AML-193 (cell line): ENCODE measurements at places on chromosomes 7 and 10.
A peak's percentile ranks its signal among the peaks of the same experiment; 100 is the strongest.

GRCh38 chr10:79445977-79446757 is 743 bp upstream of the ZCCHC24 start:
- DNase-seq = peak; percentile 16

DNA sequence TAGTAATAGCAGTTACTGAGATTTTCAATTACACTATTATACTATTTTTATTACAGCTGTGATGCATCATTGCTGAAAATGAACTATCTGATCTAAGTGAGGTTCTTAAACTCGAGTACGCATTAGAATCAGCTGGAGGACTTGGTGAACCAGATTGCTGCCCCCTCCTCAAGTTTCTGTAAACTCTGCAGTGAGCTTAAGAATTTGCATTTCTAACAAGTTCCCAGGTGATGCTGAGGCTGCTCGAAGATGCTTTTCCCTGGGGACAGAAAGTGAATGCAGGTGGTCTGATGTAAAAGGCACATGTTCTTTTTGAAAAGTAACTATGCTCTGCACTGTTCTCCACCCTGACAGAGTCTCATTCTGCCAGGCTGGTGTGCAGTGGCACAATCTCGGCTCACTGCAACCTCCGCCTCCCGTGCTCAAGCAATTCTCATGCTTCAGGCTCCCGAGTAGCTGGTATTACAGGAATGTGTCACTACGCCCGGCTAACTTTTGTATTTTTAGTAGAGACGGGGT is 12.5 kb downstream of the RNF133 start:
- DNase-seq = no peak

- no peak for DNase-seq
Measured at GRCh38 chr7:25680636-25681035, 452.4 kb upstream of the NPVF start.

DNA sequence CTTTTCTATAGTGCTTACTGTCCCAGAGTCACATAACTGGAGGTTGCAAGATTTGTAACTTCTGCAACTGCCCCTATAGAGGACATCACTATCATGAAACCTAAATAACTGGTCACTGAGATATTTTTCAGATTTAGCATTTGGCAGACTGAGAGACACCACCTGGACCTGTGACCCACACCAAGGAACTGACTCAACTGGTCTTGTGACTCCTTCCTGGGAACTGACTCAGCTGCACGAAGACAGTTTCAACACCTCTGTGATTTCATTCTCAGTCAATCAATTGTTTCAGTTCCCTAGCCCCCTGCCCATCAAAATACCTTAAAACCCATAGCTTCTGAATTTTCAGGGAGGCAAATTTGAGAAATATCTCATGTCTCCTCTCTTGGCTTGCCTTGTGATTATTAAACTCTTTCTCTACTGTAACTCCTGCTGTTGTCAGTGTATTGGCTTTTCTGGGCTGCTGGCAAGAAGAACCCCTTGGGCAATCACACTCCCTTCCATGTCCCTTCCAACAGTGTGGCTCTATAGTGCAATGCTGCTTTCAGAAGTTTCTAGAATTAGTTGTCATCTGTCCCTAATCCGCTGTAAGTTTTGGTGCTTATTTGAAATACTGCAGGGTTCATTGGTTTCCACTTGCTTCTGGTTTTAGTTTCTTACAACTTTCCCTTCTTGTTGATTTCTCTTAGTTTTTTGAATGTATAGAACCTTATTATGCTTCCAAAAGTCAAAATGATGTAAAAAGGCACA is 127.8 kb upstream of the ADCY1 start:
- no peak for DNase-seq

DNA sequence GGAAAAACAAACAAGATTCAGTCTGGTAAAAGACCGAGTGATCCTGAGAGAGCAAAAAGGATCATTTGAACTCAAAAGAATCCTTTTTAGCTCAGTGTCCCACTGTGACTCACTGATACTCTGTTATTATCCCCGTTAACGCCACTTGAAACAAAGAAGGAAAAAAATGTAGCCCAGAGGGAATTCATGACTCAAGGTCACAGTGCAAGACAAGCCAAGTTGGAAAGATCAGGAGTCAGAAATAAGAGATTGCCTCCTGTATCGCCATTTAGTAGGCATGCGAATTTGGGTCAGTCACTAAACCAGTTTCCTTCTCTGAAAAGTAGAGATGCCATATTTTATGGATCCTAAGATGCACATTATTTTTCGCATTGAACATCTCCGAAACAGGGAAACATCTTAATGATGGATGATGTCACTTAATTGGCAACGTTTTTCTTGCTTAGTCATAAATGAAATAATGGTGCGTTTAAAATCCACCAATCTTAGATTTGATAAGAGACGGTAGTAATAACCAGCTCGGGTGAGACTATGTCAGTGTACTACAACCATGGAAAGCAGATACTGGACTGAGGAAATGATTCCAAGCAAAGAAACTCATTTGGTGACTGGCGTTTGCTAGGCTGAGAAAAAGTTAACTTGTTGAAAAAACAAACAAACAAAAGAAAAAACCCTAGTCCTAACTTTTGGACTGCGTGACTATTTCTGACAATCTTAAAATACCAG is 502.0 kb upstream of the CELF2 start:
- no peak for DNase-seq

GRCh38 chr10:78255796-78256638 is 222.4 kb downstream of the RPS24 start:
- peak; percentile 96 for DNase-seq

DNA sequence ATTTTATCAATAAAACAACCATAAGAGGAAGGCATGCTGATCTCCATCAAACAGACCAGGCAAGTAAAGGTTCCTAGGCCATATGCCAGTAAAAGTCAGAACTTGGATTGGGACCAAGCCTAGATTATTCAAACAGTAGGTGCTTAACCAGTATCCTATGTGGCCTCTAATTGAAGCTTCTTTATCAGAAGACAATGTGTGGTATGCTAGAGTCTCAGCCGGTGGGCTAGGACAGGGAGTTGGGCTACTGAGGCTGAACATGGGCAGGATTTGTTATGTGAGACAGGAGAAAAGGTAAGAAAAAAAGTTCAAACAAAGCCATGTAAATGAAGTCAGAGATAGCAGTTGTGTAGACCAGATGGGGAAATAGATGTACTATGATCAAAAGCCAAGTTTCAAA is 413.7 kb upstream of the GHITM start:
- no peak for DNase-seq

DNA sequence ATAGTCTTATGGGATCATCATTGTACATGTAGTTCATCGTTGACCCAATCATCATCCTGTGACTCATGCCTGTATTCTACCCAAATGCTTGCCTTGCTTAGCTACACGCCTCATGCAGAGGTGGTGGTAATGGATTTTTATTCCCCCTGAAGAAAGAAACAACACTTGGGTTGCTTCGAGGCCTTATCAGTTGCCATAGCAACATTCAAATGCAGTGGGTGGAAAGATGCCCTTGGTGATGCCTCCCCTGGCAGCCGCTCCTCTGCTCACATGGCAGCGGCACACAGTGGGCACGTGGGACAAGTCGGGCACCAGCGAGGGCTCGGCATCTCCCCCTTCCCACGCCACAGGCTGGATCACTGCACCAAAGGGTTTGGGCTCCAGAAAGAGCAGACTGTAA is 54.0 kb upstream of the NMT2 start:
- DNase-seq = no peak

DNA sequence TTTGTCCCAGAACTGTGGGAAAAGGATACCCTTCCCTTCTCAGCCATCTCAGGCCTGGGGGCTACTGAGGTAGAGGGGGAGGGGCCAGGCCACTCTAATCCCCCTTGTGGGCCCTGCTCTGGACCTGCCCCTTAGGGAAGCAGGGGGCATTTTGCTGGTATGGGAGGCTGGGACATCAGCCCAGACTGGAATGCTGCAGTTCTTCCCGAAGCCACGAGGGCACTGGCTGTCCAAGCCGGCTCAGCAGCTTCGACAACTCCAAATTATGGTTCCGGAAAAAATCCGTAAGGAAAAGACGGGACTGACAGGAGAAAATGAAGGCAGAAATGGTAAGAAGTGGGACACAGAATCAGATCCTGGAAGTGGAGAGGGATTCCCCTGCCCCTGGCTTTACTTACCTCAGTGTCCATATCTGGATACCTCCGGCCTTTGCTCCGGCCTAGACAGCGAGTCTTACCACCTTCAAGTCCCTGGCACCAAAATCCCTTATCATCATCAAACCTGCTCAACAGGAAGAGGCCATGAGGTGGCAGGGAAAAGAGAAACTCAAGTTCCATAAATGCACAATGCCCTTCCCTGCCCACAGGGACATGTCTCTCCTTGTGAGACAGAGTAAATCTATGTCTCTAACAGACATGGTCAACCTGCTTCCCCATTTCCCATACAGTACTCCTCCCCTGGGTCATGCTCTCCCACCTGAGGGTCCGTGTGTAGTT is 9.0 kb downstream of the NDST2 start:
- DNase-seq = no peak

DNA sequence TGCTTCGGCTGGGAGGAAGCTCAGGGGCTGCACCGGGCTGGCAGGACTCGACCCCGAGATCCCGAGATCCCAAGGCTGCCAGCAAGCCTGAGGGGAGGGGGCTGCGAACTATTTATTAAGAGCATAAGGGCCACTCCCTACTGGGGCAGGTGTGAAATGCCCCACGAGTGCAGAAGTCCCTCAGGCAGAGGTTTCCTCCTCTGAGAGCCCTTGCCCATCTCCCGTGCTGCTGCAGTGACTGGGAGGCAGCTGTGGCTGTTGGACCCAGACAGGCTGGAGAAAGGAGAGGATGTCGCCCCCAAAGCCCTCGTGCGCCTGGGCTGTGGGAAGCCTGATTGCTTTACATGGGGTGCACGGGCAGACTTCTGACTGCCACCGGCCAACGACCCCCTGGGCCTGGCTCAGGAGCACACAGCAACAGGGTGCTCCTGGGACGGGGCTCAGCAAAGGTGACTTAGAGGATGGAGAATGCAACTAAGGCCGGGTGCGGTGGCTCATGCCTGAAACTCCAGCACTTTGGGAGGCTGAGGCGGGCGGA is 39.8 kb downstream of the RGS10 start:
- no peak for DNase-seq

DNA sequence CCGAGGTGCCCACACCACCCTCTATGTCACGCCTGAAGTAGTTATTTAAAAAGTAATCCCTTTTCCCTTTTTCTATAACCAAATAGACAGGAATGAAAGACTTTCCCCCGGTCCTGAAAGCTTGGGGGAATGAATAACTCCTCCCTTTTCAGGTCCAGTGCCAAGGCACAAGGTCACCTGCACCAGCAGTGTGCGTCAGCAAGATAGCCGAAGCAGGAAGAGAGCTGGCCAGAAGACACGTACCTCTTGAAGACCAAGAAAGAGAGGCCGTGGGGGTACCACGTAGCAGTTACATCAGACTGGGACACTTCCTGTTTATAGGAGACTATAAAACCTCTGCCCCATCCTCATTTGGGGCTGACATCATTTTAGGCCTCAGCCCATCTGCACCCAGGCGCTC is 10.7 kb upstream of the AKR1B1 start:
- no peak for DNase-seq

- no peak for DNase-seq
Measured at GRCh38 chr10:59337201-59337652, 25.1 kb downstream of the FAM13C start.

GRCh38 chr7:140160308-140160707 is 16.5 kb downstream of the KDM7A start:
- DNase-seq = no peak

DNA sequence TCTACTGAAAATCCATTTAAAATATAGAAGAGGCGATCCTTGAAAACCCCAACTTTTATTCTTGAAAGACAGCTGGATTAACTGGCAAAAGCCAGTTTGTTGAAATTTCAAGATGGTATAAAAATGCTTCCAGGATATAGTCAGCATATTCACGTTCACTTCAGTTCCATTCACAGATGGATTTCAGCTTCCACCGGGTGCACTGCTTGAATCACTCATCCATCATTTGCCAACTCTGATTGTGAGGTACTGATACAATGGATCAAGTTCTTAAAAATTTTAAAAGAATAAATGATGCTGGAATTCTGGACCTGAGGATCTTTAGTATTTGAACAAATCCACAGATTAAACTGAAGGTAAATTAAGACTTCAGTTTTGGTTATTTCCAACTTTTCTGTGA is 2.4 kb downstream of the PURB start:
- no peak for DNase-seq

GRCh38 chr10:33295851-33296250 is 38.6 kb downstream of the NRP1 start:
- no peak for DNase-seq

DNA sequence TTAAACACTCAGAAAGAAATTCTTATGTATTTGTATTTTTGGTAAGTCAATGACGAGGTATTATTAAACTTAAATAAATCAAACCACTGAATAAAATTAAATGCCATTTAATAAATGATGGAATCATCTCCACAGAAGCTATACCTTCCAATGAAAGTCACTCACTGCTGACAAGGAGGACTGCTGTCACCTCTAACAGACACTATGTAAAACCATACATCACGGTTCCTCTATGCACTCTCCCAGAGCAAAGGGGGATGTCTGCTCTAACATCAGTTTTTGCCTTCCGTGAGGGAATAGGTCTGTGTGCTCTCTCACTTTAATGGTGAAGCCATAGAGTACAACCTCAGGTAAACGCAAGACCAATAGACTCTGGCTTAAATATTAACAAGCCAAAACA is 99.7 kb upstream of the DDC start:
- DNase-seq = no peak

GRCh38 chr7:10412422-10413019 is 561.2 kb upstream of the PHF14 start:
- DNase-seq = peak; percentile 24

- no peak for DNase-seq
Measured at GRCh38 chr10:32132357-32132946, 76.2 kb upstream of the KIF5B start.

DNA sequence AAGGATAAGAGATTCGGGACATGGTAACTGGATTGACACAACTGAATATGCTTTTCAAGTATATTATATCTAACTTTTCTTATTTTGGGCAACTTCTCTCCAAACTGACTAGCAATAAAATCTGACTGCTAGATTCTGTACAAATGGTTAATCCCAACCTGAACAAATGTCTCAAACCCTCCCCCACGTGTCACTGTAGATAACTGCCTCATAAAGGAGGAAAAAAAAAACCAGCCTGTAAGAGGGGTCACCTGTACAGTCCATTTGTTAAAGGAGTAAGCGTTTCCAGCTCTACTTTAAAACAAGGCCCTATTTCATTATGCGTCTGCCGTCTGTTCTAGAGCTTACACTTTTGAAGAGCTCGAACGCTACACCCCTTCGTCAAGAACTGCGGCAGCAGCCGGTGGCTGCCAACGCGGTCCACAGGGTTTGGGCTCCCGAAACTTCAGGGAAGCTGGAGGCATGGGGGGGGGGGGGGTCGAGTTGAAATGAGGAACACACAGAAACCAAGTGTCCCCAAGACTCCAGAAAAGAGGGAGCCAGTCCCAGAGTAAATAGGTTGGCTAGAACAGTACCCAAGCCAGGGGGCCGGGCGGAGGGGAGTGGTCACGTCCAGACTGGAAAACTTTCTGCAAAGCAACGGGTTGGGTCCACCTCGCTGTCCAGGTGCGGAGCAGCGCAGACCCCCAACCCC is 492 bp downstream of the COG5 start:
- peak; percentile 48 for DNase-seq

- peak; percentile 25 for DNase-seq
Measured at GRCh38 chr10:82150123-82150900, 275.3 kb downstream of the NRG3 start.

- no peak for DNase-seq
Measured at GRCh38 chr10:80471001-80471400, 16.9 kb downstream of the TSPAN14 start.
